ENCODE measurements at places on chromosomes 7 and 10. TPM values are rescaled to one million over a fixed set of nuclear protein-coding genes. Genes with fewer than 3 reads are reported as not detected.

The NKX2-3 gene
- total RNA-seq, result 15.1 TPM

The SVIL gene
- 12.4 TPM for total RNA-seq

The ANKRD61 gene
- total RNA-seq, result under 0.01 TPM

The MMD2 gene
- not detected for total RNA-seq

The SKAP2 gene
- 6.5 TPM for total RNA-seq

The FAM237B gene
- total RNA-seq, result not detected

The EXOSC1 gene
- total RNA-seq, result 33.7 TPM

The PTN gene
- not detected for total RNA-seq

The FAM53B gene
- total RNA-seq, result 32.9 TPM

The CTAGE15 gene
- total RNA-seq, result under 0.01 TPM

The KIAA1549 gene
- total RNA-seq, result 5.1 TPM

The MYL10 gene
- total RNA-seq, result not detected

The CACNB2 gene
- 11.6 TPM for total RNA-seq

The TRIL gene
- total RNA-seq, result under 0.01 TPM

The HOXA3 gene
- 14.3 TPM for total RNA-seq

The IKZF1 gene
- 183 TPM for total RNA-seq

The CPVL gene
- 42.0 TPM for total RNA-seq

The SLC18A3 gene
- under 0.01 TPM for total RNA-seq
